Testis (tissue), 5 donors: ENCODE measurements at places on chromosomes 13 and 19.
A peak's percentile ranks its signal among the peaks of the same experiment; 100 is the strongest.

DNA sequence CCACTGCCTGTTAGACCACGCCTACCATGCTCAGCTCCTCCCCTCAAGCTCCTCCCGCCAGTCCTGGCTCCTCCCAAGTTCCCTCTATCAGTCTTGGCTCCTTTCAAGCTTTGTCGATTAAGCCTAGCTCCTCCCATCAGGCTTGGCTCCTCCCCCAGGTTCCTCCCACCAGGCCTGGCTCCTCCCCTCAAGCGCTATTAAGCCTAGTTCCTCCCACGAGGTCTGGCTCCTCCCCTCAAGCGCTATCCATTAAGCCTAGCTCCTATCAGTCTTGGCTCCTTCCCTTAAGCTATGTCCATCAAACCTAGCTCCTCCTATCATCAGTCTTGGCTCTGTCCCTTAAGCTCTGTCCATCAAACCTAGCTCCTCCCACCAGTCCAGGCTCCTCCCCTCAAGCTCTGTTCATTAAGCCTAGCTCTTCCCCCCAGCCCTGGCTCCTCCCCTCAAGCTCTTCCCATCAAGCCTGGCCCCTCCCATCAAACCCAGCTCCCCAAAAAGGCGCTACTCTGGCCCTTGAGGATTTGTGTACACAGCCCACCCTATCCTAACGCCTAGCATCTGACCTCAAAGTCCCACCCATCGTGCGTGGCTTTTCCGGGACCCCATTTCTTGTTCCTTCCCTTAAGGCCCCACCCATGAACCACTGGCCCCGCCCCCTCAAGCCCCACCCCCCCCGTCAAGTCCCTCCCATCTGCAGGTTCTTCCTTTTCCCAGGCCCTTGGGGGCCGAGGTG, 10.0 kb downstream of the CAMSAP3 start:
- peak; percentile 75 for DNase-seq

DNA sequence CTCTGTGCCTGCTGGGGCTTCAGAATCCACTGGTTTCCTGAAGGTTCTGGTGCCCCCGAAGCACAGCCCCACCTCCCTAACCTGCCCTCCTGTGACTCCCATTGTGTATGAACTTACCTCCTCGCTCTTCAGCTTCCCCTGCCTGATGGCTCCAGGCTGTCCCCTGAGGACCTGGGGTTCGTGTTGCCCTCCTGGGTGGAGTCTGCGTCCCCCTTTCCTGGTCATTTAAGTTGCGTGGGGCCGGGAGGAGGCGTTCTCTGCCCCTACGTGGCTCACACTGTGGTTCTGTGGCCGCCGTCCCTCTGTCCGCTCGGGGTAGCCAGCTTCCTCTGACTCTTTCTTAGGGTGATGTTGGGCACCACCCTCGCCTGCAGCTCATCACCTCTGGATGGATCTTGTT, 13.9 kb downstream of the TFDP1 start:
- DNase-seq, result no peak

GRCh38 chr13:91017669-91018053, 329.8 kb upstream of the MIR17HG start:
- DNase-seq, result no peak

DNA sequence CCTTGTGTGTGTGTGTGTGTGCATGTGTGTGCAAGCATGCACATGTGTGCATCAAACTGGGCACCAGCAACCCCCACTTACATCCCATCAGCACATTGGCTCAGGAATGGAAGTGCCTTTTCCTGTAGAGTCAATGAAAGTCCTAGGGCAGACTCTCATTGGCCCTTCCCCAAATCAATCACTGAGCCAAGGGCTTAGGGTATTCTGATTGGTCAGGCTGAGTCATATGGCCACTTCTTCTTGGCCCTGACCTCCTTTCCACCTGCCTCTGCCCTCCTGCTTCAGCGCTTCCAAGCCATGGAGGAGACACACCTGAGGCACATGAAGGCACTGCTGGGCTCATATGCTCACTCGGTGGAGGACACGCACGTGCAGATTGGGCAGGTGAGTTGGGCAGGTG, 20.9 kb downstream of the FCHO1 start:
- peak; percentile 42 for DNase-seq
